ENCODE measurements at places on chromosomes 1 and 21.

DNA sequence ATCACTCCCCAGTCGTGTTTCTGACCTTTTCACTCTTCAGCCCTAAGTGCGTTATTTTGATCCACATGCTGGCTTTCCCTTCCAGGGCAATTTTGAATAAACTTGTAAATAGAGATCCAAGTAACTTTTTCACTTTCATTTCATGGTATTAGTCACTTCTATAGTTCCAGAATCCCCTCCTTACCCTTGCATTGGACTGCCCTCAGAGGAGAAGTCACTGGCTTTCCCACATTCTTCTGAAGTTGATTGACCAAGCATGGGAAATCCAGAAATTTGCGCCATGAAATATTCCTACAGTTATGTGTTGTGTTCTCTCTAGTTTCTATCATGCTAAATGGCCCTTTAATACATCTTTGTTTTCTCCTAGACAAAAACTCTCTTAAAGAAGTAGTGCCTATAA is 177.3 kb upstream of the GORAB start:
- no peak for DNase-seq

DNA sequence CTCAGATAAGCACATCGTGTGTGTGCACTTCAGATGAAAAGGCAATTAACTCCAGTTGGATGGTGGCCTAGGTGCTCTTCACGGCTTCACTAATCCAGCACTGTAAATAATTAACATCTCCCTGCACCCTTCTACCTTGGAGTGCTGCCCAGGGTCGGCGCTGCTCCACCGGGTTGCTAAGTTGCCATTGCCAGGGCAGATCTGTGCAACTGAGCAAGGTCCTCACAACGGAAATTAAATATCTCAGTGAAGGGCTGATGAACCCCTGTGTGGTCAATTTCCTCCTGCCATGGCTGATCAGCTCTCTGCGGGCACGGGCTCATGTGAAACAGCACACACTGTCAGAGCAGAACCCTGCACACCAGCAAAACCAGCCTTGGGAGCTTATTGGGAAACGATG is 63.2 kb downstream of the SYDE2 start:
- no peak for DNase-seq

DNA sequence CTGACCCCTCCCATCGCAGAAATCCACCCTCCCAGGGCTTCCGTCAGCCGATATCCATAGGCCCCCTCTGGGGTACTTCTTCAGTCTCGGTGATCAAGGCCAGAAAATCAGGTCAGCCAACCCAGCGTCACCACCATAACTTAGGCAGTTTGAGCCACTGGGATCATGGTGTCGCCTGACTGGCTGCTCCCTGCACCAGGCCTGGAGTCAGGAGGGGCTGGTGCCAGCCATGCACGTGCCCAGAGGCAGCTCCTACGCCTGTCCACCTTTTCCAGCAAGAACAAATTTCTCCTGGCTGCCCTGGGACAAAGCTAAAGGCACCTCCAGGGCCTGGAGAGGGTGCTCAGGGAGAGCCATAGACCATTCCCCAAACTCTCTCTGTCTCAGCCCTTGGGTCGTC is 4.8 kb upstream of the CTRC start:
- DNase-seq: no peak

- no peak for DNase-seq
These were observed 25.3 kb downstream of the SH3BP5L start for GRCh38 chr1:248800459-248800858.

- no peak for DNase-seq
These were observed 123.0 kb downstream of the DSCAM start for GRCh38 chr21:40723966-40724365.

DNA sequence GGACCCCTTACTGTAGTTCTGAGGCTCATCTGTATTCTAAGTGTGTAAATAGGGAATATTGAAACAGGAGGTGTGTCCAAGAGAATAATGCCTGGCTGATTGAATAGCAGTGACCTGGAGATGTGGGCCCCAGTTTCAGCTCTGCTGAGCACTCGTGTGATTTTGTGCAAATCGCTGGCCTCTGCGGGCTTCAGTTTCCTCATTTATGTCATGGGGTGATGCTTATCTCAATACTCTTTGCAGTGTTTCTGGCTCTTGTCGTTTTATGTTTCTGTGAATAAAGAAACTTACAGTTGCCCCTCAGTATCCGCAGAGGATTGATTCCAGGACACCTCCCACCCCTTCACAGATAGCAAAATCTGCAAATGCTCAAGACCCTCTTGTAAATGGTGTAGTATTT is 5.0 kb downstream of the COG2 start:
- DNase-seq: no peak

DNA sequence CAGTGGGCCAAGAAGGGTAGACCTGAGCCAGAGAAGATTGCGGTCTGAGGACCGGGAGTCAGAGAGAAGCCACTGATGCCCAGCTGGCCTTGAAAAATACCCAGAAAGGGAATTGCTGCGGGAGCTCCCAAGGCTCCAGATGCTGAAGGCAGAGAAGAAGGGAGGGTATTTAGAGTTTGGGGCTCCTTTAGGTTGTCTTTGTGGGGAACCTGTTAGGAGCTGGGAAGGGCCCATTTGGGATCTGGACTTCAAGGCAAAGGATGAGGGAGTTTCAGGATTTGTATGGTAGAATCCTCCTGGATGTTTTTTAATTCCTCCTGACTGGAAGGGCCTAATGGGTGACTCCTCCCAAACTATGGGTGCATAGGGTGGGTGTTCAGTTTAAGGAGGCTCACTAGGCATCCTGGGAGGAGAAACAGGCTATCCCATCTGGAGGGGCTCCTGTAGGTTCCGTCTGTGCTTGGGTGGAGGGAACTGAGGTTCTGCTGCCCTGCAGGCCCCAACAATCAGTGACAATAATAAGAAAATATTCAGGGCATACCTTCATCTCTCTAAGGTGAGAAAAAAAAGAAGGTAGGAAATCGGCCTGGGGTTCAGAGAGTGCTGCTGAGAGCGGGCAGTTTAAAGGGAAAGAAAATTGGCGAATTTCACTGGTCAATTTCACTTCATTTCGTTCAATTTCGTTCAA is 5.1 kb downstream of the FOXD2 start:
- DNase-seq: no peak

DNA sequence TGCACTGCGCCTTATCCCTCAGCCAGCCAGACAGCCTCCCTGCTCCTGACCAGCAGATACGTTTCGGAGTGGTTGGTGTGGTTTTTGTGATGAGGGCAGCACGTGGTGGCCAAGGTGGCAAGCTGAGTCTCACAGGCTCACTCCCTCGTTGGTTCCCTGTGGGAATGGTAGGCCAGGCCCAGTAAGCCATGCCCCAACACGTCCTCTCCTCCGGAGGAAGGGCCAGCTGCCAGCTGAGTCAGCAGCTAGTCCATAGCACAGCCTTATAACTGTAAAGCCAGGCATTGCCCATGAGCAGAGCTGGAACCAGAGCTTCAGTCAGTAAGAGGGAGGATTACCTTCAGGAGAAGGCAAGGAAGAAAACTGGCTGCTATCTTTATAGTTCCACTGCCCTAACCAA is 29.5 kb downstream of the SZRD1 start:
- no peak for DNase-seq

DNA sequence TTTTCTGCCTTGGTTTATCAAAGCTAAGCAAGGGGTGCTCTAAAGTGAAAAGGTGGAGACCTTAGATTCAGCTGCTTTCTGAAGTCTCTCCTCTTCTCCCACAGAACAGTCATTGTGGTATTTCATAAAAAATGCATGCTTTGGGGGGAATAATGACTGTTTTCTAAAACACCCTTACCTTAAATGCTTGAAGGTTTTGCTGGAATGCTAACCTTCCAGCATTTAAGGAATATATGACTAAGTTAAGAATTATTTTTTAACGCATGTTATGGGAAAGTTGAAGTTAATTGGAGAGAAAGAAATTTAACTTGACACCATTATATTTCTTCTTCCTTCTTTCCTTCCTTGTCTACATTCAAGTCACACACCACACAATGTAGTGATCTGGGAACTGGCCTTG is 162.5 kb downstream of the ROR1 start:
- no peak for DNase-seq

GRCh38 chr21:29372063-29372802 is 73.5 kb downstream of the BACH1 start:
- no peak for DNase-seq

- DNase-seq: no peak
These were observed 48.4 kb downstream of the LRRC53 start for GRCh38 chr1:74464037-74464436.

DNA sequence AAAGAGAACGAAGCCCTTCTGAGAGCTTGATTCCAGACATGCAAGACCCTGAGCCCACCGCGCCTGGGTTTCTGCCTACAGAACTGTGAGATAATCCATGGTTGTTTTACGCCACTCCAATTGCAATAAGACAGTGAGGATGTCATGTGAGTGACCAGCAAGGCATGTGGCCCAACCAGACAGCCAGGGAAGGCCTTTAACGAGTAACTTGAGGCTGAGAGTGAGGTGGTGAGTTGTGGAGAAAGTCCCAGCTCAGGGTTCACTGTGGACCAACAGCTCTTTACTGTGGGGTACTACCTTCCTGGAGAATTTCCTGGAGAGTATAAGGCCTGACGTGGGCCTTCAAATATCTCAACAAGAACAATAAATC is 153.9 kb downstream of the ETS2 start:
- no peak for DNase-seq

DNA sequence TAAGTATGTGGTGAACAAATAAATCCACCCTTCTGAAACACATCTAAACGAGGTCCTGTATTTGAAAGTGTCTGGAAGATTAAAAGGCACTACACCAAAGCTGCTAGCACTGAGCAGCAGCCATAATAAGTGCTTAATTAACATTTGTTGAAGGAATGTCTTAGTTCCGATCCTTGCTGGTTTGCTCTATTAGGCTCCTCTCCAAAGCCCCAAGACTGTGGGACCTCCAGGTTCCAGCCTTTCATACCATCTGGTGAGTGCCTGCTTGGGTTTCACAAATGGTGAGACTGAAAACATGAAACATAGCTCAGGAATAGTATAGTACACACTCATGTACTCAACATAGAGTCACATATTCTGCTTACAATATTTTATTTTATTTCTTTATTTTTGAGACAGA is 640 bp upstream of the CYP2J2 start:
- DNase-seq: no peak

DNA sequence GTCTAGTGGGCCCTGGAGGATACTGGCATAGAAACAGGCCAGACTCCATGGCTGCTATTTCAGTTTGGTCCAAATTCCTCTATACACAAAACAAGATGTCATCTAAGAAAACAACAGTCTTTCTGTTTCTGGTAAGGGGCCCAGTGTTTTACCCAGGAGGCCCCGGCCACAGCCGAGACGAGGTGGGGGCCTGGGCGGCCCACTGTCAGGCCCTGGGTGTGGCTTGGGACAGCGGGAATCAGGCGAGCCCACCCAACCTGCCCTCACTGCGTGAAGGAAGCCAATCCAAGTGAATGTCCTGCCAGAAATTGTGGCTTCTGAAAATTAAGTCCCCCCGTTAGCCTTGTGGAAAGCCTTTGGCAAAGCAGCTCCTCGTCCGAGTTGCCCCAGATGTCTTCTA is 31.2 kb upstream of the GPR153 start:
- no peak for DNase-seq

GRCh38 chr1:207343675-207344074 is 22.2 kb downstream of the CD55 start:
- no peak for DNase-seq
